ENCODE measurements at places on chromosomes 3 and 15.

DNA sequence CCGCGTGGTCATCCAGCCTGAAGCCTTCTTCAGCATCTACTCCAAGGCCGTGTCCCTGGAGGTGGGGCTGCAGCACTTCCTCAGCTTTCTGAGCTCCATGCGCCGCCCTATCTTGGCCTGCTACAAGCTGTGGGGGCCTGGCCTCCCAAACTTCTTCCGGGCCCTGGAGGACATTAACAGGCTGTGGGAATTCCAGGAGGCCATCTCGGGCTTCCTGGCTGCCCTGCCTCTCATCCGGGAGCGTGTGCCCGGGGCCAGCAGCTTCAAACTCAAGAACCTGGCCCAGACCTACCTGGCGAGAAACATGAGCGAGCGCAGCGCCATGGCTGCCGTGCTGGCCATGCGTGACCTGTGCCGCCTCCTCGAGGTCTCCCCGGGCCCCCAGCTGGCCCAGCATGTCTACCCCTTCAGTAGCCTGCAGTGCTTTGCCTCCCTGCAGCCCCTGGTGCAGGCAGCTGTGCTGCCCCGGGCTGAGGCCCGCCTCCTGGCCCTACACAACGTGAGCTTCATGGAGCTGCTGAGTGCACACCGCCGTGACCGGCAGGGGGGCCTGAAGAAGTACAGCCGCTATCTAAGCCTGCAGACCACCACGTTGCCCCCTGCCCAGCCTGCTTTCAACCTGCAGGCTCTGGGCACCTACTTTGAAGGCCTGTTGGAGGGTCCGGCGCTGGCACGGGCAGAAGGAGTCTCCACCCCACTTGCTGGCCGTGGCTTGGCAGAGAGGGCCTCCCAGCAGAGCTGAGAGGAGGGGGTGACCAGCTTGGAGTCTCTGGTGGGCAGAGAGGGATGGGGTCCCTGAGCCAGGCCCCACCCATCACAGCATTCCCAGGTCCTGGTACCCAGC lies 37.9 kb downstream of the GOLGA6A start:
- H3K4me1 ChIP-seq, result peaks cover 14% of the 10 kb centered on the region

DNA sequence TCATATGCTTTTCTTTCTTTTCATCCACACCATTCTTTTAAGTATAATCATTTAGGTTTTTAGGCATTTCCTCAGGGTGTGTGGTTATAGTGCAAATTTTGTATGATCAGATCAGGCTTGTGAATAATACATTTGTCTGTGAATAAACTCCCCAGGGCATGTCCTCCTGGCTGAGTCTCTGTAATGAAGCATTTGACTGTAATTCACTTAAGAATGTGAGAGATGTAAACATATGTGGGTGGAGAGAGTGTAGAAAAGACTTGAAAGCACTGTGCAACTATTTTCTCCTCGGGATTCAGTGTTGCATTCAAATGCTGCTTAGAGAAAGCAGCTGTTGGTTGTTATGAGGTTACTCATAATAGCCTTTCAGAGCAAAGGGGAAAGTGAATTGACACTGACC lies 996.5 kb downstream of the TUSC7 start:
- H3K27me3 ChIP-seq, result no peaks in the 10 kb centered on the region
- H3K27ac ChIP-seq, result no peak overlapping the region
- no peaks in the 10 kb centered on the region for H3K36me3 ChIP-seq
- no peaks in the 10 kb centered on the region for H3K4me1 ChIP-seq
- no peak overlapping the region for H3K4me3 ChIP-seq

- H3K4me1 ChIP-seq, result peaks cover 19% of the 10 kb centered on the region
- H3K36me3 ChIP-seq, result peaks cover 25% of the 10 kb centered on the region
- peak; percentile 40 for DNase-seq
- peak overlapping the region; percentile 56 for H3K27ac ChIP-seq
- H3K27me3 ChIP-seq, result peaks cover 2% of the 10 kb centered on the region
- H3K4me3 ChIP-seq, result peak overlapping the region; percentile 43
Observed at GRCh38 chr3:15623535-15624440, 22.2 kb downstream of the BTD start.

DNA sequence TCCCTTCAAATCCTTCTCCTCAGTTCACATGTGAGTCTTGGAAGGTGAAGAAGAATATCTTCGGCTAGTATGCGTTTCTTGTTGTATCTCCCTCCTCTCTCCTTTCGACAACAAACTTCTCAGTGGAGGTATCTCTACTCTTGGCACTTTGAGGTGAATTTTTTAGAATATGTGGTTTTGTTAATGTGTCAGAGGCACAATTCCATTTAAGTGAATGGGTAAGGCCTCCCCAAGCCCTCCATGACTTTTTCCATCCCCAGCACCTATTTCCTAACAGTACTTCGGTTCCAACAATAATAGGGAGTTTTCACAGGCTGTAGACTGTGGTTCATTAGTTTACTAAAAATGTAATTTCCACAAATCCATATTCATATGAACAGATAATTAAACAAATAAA lies 74.2 kb downstream of the TM4SF4 start:
- no peaks in the 10 kb centered on the region for H3K4me1 ChIP-seq
- H3K27ac ChIP-seq, result no peak overlapping the region
- no peaks in the 10 kb centered on the region for H3K27me3 ChIP-seq
- no peak overlapping the region for H3K4me3 ChIP-seq

- no peak overlapping the region for H3K4me3 ChIP-seq
- no peak overlapping the region for H3K27ac ChIP-seq
- H3K36me3 ChIP-seq, result no peaks in the 10 kb centered on the region
- peaks cover 44% of the 10 kb centered on the region for H3K4me1 ChIP-seq
- H3K27me3 ChIP-seq, result peaks cover 5% of the 10 kb centered on the region
- DNase-seq, result peak; percentile 45
Observed at GRCh38 chr3:71062952-71063772, 520.4 kb downstream of the FOXP1 start.

GRCh38 chr15:26670116-26670515 lies 102.8 kb downstream of the GABRB3 start:
- H3K4me3 ChIP-seq, result no peak overlapping the region
- H3K4me1 ChIP-seq, result no peaks in the 10 kb centered on the region
- DNase-seq, result no peak
- peaks cover 1% of the 10 kb centered on the region for H3K27me3 ChIP-seq
- no peak overlapping the region for H3K27ac ChIP-seq

GRCh38 chr15:77533578-77534430 lies 98.9 kb downstream of the LINGO1 start:
- DNase-seq, result no peak
- no peak overlapping the region for H3K4me3 ChIP-seq
- no peaks in the 10 kb centered on the region for H3K4me1 ChIP-seq
- no peaks in the 10 kb centered on the region for H3K36me3 ChIP-seq
- H3K27ac ChIP-seq, result peak overlapping the region; percentile 33
